ENCODE measurements at places on chromosomes 1 and 21.

- peak; percentile 85 for DNase-seq
These were observed 71.5 kb upstream of the PTGFR start for GRCh38 chr1:78419309-78419708.

DNA sequence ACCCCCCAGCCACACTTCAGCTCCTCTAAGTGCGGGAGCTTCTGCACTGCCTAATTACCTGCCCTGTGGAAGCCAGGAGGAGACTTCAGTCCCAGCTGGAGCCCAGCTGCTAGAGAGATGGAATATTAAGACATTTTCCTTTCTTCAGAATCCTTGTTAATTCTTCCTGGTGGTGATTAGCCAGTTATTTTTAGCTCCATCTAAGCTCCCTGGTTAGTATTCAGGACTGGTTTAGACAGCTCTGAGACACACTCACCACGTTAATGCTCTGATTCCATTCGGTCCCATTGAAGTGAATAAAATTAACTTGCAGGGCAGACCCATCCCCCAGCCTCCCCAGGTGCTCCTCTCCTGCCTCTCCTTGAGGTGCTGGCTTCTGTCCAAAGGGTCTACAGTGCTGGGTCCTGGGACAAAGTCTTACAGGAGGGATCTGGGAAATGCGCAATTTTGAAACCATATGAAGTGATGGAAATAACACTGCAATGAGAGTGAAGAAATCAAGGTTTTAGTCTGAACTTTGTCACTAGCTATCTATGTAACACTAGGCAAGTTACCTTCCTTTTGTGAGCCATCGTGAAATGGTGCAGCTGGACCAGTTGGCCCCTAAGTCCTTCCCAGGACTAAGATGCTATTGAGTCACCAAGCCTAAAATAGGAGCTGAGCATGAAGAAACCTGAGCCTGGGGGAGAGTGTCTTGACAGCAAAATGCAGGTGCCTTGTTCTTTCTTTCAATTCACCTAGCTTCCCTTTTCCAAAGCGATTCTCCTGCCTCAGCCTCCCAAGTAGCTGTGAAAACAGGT, 117.4 kb upstream of the ATP1A1 start:
- no peak for DNase-seq

- no peak for DNase-seq
These were observed 177.3 kb downstream of the CAMTA1 start for GRCh38 chr1:6962478-6962995.

GRCh38 chr1:207218512-207219362, 102.7 kb upstream of the CD55 start:
- DNase-seq = peak; percentile 9

All from EH (cell line).